ENCODE measurements at places on chromosomes 4 and X.

DNA sequence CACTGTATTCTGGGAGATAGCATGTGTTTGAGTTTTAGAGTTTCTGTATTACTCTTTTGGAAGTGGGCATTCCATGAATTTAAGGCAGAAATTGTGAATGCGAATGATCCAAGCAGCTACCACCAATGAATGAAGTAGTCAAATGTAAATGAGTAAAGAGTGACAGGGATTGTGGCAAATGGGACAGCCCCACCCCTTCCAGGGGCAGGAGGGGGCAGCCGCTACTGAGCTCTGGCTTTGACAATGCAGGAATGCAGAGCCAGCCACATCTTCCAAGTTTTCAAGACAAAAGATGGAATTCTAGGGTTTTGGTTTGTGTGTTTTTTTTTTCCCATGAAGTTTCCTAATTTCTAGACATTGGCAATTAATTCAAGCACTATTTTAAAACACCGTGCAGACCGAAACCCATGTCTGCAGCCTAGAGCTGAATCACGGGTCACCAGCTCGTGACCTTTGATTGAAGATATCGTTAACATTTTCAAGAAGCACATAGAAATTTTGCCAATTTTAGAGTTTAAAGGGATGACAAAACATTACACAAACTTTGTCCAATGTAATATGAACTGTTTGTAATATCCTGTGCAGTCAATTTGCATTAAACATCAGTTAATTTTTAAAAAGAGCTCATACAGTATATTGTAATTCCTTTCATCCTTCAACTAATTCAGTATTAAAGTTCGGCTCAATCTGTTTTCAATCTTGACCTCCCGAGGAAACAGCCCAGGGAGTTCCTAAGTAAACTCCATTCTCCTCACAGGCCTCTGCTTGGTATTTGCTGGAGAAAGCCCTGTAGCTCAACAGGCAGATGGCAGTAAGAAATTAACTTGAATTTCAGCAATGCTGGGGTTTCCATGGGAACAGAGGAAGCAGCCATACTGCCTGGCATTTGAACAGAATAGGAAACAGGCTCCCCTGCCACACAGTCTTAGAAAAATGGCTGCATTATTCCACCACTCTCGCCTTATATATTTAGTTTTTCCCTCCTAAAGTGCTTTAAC is 83.4 kb downstream of the UCHL1 start:
- no peak for DNase-seq

DNA sequence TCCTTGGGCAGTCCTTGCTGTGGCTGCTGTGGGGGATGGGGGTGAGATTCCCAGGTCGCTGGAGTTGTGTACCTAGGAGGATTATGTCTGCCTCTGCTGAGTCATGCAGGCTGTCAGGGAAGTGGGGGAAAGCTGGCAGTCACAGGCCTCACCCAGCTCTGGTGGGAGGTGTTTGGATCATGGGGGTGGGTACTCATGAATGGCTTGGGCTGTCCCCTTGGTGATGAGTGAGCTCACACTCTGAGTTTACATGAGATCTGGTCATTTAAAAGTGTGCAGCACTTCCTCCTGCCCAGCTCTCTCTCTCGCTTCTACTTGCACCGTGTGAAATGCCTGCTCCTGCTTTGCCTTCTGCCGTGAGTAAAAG is 24.6 kb upstream of the PDLIM3 start:
- no peak for DNase-seq

DNA sequence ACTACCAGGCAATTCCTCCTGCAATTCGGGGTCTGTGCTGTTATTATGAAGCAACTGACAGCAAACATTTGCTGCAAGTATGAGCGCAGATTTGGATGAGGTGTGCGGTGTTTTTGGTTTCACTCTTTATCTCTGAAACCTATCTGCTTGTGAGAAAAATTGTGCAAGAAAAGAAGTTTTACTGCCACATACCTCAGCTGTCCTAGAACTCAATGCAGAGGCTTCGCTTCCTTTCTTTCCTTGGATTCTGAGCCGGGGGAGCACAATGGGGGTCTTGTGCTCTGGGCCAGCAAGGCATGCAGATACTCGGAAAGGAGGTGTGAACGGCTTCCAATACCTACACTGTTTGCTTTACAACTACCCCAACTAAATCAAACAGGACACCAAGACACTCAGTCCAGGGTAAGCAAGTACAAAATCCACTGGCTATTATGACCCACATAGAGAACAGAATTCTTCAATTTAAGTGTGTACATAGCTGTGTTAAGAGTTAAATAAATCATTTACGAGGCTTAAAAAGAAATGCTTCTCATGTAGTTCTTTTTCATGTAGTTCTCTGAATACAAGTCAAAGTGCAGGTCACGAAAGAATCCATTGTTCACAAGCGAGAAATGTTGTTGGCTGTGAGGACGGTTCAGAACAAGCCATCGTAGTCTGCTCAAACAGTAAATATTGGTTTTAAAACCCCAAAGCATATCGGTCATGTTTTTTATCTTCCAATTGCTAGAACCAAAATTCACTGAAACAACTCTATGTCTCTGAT is 1.1 kb downstream of the SORBS2 start:
- DNase-seq = no peak

GRCh38 chr4:121777625-121778024 is 12.7 kb upstream of the SMIM43 start:
- no peak for DNase-seq

DNA sequence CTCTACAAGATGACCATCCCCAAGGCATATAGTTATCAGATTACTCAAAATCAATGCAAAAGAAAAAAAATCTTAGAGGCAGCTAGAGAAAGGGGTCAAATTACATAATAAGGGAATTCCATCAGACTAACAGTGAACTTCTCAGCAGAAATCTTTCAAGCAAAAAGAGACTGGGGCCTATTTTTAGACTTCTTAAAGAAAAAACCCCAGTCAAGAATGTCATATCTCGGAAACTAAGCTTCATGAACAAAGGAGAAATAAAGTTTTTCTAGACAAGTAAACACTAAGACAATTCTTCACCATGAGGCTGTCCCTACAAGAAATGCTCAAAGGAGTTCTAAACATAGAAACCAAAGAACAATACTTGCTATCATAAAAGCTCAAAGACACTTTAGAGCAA is 51.7 kb downstream of the RAB28 start:
- DNase-seq = no peak

DNA sequence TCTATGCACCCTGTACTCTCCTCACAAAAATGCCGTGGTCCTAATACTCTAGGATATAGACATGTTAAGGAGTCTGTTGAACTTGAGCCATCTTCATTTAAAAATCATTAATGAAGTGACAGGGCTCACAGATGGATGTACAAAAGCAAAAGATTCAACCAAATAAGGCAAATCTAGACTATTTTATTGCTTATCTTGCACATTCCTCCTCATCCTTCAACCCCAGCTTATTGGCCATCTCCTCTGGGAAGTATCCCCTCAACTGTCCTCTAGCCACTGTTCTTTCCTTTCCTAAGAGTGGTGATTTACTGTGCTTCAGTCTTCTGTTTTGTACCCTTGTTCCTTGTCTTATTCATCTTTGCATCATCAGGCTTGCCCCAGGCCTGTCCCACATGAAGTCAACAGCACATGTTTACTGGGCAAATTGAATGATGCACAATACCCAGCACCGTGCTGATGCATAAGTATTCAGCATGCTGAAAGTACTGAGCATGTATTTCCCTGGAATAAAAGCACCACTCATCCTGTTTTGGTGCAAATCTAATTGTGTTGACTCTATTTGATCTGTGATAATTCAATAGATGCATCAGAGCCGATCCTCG is 287.3 kb upstream of the CLNK start:
- DNase-seq = no peak

- DNase-seq = no peak
These were observed 2.9 kb upstream of the BGN start for GRCh38 chrX:153491918-153492317.
